ENCODE measurements at places on chromosomes 13 and 19.

- DNase-seq = no peak
Observed at GRCh38 chr13:36764957-36765356, 54.1 kb upstream of the RFXAP start.

DNA sequence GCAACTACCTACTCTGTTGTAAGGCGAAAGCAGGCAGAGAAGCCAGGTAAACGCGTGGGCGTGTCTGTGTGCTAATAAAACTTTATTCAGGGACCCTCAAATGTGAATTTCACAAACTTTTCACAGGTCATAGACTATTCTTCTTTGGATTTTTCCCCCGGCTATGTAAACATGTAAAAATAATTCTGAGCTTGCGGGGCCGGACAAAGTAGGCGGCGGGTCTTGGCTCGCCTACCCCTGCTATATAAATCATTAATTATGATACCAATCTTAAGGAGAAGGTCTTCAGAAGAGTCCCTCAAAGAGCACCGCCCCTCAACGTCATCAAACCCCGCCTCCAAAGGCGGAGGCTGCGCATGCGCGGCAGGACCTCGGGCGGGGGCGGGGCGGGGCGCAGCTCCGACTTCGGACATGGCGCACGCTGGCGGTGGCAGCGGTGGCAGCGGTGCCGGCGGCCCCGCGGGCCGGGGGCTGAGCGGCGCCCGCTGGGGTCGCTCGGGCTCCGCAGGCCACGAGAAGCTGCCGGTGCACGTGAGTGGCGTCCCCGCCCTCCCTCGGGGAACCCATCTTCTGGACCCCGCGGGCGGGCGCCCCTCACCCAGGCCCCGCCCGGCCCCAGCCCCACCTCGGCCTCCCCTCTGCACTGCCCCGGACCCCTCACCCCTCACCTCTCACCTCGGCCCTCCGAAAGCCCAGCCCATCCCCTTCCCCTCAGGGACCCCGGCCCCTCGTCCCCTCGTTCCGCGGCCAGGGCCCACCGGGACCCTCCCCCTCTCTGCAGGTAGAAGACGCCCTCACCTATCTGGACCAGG, at the start of gene SIN3B:
Gene SIN3B, plus strand, starts transcription at position 389 of the 812 bp plus-strand sequence. Its CDS starts 23 bp downstream, at position 412.
- peak; percentile 87 for DNase-seq

DNA sequence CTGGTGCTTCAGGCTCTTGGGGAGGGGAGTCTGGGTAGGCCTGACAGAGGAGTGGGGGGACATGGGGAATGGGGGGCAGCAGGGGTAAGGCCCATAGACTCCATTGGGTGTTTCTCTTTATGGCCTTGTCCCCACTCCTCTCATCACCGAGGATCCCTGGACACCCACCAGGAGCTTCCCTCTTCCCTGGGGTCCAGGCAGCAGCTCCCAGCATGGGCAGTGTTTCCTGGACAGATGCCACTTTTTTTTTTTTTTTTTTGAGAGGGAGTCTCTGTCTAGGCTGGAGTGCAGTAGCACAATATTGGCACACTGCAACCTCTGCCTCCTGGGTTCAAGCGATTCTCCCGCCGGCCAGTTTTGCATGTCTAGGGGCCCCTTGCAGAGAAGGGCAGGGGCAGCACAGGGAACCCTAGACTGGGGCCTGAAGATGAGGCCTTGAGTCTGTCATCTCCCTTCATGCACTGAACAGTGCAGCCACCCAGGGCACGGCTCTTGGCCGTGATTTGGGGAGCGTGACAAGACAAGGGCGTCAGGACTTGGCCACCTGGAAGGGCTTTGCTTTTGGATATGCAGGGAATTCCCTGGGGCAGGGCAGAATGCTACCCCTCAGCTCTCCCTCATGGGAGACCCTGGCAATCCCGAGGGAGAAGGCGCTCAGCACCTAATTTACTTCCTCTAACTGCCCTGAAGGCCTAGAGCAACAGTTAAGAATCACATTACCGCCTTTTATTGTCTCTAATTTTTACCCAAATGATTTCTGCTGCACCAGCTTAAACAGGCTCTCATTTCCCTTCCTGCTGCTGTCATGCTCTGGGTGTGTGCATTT, 213.9 kb upstream of the ZNF536 start:
- DNase-seq = no peak

GRCh38 chr19:18861235-18861634, 29.5 kb downstream of the UPF1 start:
- no peak for DNase-seq

- no peak for DNase-seq
Observed at GRCh38 chr13:78689011-78689410, 30.1 kb upstream of the OBI1 start.

- DNase-seq = peak; percentile 82
Observed at GRCh38 chr19:15264061-15264932, 32.0 kb upstream of the EPHX3 start.

GRCh38 chr13:108855737-108856387, 226.5 kb downstream of the MYO16 start:
- DNase-seq = no peak

DNA sequence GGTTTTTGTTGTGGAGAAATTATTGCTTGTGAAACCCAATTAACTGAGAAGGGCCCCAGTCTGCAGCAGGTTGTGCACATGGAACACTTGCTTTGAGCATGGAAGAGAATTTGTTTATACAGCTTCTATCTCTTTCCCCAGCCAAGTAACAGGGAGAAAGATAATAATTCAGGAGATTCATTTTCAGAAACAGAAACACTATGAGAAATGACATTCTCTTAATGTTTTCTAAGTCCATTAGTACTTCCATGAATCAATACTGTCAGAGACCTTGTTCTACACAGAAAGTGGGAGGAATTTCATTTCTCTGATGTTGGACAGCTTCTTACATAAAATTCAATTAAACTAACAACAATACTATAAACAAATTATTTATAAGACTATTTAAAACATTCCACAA, 446.3 kb downstream of the KLF12 start:
- DNase-seq = no peak

- no peak for DNase-seq
Observed at GRCh38 chr19:29402563-29402962, 123.2 kb upstream of the VSTM2B start.

- DNase-seq = no peak
Observed at GRCh38 chr19:49133621-49134454, 14.5 kb downstream of the PPFIA3 start.

GRCh38 chr13:113351514-113352026, 12.4 kb downstream of the GRTP1 start:
- DNase-seq = no peak

- no peak for DNase-seq
Observed at GRCh38 chr19:47992070-47992469, at the start of gene BSPH1. Gene BSPH1 (minus strand): TSS chr19:47992170. CDS start chr19:47992081, 89 bp downstream.

DNA sequence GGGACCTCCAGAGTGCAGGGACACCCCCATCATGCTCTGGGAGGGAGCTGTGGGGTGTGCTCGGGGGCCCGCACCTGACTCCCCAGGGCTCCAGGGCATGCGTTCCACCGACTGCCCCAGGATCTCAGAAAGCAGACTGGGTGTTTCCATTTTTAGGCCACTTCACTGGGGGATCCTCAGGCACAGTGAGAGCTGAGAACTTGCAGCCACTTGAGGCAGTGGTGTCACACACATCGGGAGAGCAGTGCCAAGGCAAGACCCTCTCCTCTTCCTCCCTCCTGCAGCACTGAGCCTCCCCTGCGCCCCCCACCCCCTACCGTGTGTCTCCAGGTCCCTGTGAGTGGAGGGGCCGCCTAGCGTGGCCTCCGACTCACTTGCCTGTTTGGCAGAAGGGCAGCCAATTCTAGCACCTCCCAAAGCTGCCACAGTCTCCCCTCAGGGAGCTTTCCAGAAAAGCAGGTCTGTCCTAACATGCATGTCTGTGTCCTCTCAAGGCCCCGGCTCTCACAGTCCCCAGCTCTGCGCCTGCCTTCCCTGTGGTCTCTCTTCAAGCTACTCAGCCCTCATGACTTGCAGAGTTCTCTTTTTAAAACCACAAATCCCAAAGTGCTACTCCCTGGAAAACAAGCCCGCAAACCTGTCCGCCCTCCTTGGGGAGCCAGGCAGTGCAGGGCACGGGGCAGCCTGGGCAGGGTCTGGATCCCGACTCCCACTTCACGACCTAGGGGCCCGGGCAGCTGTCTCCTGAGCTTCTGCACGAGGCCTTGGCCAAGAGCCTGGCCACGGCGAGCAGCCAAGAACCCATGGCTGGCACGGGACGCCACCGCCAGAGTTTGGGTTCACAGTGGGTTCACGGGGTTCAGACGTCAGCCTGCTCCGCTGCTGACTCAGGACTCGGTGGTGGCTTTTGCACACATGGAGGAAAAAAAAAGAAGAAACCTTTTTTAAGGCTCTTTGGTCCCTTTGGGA, 94.1 kb downstream of the STK24 start:
- DNase-seq = no peak

GRCh38 chr13:44932171-44932849, 57.0 kb downstream of the NUFIP1 start:
- DNase-seq = no peak

DNA sequence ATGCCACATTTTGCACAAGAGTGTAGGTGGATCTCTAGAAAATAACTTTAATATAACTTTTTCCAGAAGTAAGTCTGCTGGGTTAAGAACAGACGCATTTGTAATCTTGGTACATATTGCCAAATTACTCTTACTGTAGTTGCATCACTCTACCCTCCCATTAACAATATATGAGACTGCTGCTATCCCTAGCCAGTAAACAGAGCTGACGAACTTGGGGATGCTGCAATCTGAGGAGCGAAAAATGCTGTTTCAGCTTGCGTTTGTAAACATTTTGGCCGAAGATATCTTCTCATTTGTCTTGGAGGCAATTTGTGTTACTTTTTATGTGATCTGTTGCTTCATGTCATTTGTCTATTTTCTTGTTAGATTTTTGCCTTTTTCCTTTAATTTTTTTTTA, 1482.8 kb downstream of the OLFM4 start:
- DNase-seq = no peak

- no peak for DNase-seq
Observed at GRCh38 chr13:39023316-39023715, 14.6 kb downstream of the PROSER1 start.

DNA sequence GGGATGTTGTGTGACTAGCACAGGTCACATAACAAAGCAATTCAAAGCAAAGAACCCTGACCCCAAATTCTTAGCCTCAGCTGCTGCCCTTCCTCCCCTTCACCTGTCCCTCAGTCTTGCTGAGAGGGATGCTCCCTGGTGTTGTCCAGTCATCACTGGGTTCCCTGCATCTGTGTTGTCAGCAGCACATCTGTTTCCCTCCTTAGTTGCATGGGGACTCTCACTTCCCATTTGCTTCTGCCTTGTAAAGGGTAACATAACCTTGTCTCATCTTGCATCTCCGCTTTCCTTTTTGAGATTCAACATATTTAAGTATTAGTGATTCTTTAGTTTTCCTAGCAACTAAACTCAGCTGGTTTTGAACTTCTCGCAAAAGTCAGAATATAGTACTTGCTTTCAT, 54.0 kb downstream of the SPATA13 start:
- no peak for DNase-seq

- DNase-seq = peak; percentile 9
Observed at GRCh38 chr13:42001580-42001979, 40.7 kb upstream of the VWA8 start.

DNA sequence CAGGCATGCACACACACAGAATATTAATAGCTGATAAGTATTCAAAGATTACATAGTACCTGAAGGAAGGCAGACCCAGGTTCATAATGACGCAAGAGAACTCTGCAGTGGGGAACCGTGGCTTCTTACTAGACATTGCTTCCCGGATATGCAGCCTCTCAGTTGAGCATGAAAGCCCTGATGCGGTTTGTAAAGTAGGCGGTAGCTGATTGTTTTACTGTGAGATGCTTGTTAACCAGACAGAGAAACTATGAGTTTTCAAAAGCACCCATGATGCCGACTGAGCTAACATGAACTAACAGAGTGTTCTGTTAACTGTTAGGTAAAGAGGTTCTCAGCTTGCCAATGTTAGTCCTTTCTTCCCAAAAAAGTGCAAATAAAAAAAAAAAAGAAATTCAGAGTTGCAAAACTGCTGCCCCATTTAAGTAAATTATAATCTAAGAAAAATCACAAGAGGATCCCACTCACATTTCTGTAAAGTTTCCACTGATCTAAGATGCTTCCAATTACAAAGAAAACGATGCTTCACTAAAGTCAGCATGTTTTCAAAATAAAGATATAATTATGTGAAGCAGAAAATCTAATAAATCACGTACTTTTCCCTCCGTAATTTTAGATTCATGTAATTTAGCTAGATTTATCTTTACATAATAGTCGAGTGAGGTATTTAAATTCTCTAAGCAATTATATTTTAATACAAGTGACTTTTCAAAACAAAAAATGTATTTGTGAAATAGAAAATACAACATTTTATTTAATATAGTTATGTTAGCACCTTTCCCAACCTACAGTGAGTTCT, 2.2 kb downstream of the FLT1 start:
- DNase-seq = no peak

DNA sequence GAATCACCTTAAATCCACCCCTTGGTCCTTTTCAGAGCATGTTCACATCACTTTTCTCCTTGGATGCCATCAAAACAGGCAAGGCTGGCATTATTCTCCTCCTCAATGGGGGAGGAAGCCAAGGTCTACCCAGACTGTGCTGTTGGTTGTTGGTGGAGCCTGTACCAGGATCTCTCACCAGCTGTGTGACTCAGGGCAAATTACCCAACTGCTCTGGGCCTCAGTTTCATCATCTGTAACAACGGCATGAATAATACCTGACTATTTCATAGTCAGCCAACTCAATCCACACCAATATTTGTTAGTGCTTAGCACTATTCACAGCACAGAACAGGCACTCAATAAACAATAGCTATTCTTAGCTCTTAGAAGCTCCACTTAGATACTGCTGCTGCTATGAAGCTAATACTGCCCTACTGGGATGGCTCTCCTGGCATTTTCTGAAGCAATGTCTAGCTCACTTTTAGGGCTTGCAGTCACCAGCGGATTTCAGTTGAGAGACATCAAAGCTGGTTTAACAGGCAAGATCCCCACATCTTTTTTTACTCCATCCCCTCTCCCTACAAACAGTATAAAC, 116.9 kb downstream of the CCNA1 start:
- no peak for DNase-seq

- DNase-seq = no peak
Observed at GRCh38 chr19:21143854-21144253, 2.0 kb downstream of the ZNF431 start.

GRCh38 chr13:82330499-82330898, 1551.8 kb downstream of the SLITRK1 start:
- no peak for DNase-seq

GRCh38 chr19:7658219-7658686, 10.6 kb upstream of the RETN start:
- DNase-seq = no peak

- peak; percentile 75 for DNase-seq
Observed at GRCh38 chr19:48325265-48325910, at the start of gene EMP3. Gene EMP3 (plus strand): TSS chr19:48325552. CDS start chr19:48326845, 1,293 bp downstream.

GRCh38 chr19:28324275-28325060, 888.5 kb downstream of the UQCRFS1 start:
- no peak for DNase-seq

DNA sequence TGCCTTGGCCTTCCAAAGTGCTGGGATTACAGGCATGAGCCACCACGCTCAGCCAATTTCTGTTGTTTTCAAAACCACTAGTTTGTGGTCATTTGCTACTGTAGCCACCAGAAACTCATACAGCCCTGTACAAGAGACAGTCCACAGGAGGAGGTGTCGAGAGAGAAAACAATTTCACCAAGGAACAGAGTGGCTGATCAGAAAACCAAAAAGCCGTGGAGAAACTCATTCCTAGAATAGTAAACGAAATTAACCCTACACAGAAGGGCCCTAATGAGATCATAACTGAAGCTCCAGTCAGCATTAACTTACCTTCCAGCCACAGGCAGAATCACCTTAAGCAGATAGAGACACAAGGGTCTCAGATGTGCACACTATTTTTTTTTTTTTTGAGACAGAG, 3.8 kb upstream of the CCDC124 start:
- no peak for DNase-seq

- no peak for DNase-seq
Observed at GRCh38 chr19:19944583-19944880, 43.8 kb downstream of the ZNF93 start.

- DNase-seq = no peak
Observed at GRCh38 chr13:107969546-107969945, 245.8 kb downstream of the LIG4 start.

Measured in nephron progenitor cell (in vitro differentiated cells).